Trophoblast cell (in vitro differentiated cells and primary cell): ENCODE measurements at places on chromosomes 5 and 9.

- DNase-seq, result no peak
These were observed 256.2 kb downstream of the ACTL7B start for GRCh38 chr9:108599571-108599970.

GRCh38 chr9:128043467-128043868, 23.7 kb downstream of the NAIF1 start:
- no peak for DNase-seq

DNA sequence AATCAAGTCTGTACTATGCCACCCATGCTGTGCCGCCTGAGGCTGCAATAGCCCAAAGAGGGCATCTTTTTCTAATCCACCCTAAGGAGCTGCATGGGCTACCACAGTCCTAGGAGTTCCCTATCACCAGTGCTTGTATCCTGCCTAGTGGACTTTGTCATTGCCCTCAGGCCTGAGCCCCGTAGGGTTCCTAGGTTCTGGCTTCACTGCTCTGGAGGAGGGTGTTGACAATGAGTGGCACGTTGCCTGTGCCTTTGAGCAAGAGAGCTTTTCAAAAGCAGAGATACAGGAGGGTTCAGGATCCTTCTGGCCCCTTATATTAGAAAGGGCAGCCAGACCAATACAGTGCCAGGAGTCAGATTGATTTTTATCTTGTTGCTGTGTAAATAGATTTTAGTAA, 93.0 kb downstream of the PRDM6 start:
- DNase-seq, result no peak

GRCh38 chr5:159680095-159680494, 236.2 kb upstream of the ADRA1B start:
- no peak for DNase-seq

DNA sequence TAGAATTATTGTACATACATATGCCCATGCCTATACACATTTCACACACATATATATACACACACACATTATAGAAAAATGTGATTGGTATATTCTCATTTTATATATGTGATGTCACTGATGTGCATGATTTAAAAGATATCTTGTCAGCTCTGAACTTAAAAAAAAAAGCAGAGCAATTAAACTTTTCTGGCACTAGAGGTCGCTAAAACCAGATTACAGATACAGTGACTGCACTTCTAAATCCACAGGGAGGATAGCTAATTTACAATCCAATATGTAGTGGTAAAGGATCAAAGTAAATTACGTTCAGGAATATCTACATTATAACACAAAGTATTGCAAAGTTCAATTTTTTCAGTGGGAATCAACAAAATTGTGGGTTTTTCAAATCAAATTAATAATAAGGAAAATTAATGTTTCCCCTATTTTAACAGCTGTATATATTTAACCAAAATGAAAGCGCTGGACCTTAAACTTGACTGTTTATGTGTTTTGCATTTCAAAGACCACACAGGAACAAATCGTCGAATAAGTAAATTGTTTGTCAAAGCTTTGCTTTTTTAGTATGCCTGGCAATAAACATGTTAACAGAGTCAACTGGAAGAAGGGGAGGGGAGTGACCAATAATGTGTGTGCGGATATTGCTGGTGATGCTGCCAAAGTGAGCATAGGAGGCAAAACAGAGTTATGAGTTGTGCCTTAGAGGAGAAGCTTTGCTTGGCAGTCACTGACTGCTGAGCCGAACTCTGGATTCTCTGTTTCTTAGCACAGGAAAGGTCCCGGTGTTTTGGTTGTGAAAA, 1201.4 kb upstream of the C9orf72 start:
- peak; percentile 71 for DNase-seq

DNA sequence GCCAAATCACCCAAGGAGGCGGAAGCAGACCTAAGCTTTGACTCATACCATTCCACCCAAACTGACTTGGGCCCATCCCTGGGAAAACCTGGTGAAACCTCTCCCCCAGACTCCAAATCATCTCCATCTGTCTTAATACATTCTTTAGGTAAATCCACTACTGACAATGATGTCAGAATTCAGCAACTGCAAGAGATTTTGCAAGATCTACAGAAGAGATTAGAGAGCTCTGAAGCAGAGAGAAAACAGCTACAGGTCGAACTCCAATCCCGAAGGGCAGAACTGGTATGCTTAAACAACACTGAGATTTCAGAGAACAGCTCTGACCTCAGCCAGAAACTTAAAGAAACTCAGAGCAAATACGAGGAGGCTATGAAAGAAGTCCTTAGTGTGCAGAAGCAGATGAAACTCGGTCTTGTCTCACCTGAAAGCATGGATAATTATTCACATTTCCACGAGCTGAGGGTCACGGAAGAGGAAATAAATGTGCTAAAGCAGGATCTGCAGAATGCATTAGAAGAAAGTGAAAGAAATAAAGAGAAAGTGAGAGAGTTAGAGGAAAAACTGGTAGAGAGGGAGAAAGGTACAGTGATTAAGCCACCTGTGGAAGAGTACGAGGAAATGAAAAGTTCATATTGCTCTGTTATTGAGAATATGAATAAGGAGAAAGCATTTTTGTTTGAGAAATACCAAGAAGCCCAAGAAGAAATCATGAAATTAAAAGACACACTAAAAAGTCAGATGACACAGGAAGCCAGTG, 15.8 kb upstream of the TTC23L start:
- peak; percentile 74 for DNase-seq
